Osteocyte (in vitro differentiated cells): ENCODE measurements at places on chromosomes 5 and 9. TPM values are rescaled to one million over a fixed set of nuclear protein-coding genes. Genes with fewer than 3 reads are reported as not detected.

- H3K36me3 ChIP-seq = no peaks in the 10 kb centered on the region
- DNase-seq = no peak
- H3K4me3 ChIP-seq = no peak overlapping the region
- no peaks in the 10 kb centered on the region for H3K4me1 ChIP-seq
Observed at GRCh38 chr9:101582553-101582952, 12.2 kb downstream of the PPP3R2 start.

GRCh38 chr5:14880688-14881087 lies 9.1 kb upstream of the ANKH start:
- H3K27ac ChIP-seq = peak overlapping the region; percentile 45
- DNase-seq = no peak
- no peak overlapping the region for H3K4me3 ChIP-seq
- H3K36me3 ChIP-seq = no peaks in the 10 kb centered on the region

DNA sequence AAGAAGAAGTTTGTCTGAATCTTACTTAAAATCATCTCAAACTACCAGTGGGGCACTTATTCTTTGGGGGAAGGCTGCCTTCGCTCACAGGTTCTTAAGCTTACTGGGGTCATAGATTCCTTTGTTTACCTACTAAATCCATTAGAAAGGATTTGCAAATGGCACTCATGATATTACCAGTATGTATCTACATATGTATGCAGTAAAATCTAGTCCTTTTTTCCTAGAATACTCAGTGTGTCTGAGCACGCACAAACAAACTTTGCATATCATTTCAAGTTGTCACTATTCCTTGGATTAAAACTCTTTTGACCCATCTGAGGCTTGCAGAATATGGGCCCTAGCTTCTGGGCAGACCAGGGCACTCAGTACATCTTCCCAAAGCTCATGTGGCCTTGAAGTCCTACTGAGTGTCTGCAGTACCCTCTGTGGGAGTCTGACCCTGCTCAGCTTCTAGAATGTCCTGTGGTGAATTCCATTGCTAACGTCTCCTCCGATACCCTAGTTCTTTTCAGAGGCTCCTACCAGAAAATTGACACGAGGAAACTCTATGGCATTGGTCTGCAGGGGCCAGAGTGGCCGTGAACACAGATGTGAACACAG lies 297.9 kb downstream of the SLIT3 start:
- H3K27me3 ChIP-seq = no peaks in the 10 kb centered on the region
- H3K4me3 ChIP-seq = no peak overlapping the region
- H3K27ac ChIP-seq = peak overlapping the region; percentile 80
- peaks cover 38% of the 10 kb centered on the region for H3K4me1 ChIP-seq

Gene C6
- total RNA-seq = not detected in 2 replicates

Gene CLIC3
- total RNA-seq = 0.52 TPM in 1 of 2 replicates, not detected in the other

Gene ZFP2
- total RNA-seq = 1.2 and 1.7 TPM in 2 replicates

DNA sequence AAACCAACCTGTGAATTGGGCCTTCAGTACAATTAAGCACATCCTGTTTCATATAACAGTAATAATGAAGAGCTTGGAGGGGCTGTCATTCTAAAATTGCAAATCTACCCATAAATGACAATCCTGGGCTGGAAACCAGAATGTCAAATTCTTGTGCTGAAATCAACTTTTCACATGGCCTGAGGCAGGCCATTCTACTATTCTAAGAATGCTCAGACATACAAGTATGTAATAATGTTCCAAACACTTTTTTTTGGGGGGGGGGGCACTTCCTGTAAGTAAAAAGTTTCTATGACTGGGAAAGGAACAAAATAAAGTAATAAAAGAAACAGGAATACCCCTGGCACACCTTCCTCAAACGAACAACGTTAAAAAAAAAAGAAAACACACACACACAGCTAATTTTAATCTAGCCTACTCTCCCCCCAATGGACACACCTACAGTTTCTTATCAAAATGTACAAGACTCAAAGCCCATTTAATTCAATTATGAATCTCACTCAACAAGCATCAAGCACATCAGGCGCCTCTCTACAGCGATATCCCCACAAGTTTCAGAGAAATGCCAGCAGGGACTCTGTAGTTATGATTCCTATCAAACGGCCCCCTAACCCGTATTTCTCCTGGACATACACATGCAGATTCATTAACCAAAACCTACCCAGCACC lies 1.4 kb downstream of the ETF1 start:
- peak overlapping the region; percentile 99 for H3K27ac ChIP-seq
- peaks cover 46% of the 10 kb centered on the region for H3K4me1 ChIP-seq
- H3K27me3 ChIP-seq = no peaks in the 10 kb centered on the region
- H3K36me3 ChIP-seq = peaks cover 3% of the 10 kb centered on the region

- H3K4me3 ChIP-seq = no peak overlapping the region
- peak overlapping the region; percentile 93 for H3K27ac ChIP-seq
- H3K27me3 ChIP-seq = no peaks in the 10 kb centered on the region
- DNase-seq = no peak
- H3K36me3 ChIP-seq = peaks cover 9% of the 10 kb centered on the region
Observed at GRCh38 chr9:4126184-4126865, 173.5 kb downstream of the GLIS3 start.
